Activated T-cell treated with anti-CD3 and anti-CD28 coated beads, Interleukin-2, amount 50 U/mL, for 24 hours (primary cell): ENCODE measurements at places on chromosomes 7 and 10.

DNA sequence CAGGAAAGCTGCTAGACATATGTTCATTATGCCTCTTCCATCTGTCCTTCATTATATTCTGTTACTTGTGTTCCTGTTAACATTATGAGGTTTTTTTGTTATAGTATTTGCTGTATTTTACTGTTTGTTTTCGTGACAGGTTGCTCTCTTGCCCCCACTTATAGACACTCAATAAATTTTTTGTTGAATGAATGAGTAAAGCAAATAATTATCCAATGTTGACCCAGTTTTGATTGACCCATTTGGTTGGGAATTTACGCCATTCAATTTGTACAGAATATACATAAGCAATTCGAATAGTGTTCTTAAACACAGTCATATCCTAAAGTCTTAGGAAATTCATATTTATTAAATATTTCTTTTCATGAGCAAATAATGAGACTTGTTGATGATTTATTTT lies 11.8 kb downstream of the CCSER2 start:
- no peak for DNase-seq

DNA sequence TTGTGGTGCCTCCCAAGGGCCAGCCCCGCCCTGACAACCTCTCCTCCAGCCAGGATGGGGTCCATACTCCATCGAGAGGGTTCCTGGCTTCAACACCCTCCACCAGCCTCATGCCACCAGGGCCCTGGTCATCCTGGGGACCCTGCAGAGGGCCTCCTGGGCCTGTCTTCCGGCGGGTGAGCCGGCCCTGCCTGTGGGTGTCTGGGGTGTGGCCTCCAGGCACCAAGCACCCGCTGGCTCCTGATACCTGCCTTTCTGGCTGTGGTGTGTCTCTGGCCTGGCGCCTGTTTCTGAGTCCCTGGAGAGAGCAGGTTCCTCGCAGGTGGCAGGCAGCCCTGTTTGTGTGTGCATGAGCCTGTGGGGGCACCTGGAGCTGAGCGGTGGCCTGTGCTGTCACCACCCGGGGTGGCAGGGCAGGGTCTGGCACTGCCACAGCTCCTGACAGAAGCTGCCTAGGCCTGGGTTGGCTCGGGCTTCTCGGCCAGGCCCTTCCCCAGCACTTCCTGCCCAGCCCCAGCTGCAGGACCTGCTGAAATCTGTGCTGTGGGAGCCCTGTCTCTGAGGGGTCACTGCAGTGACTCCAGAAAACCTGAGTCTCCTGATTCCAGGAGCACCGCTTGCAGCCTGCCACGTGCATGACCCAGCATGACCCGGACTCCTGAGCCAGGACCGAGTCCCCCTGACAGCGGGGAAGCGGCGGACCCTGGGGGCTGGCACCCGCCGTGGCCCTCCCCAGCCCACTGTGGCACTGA lies 18.4 kb downstream of the ADAM8 start:
- peak; percentile 71 for DNase-seq

DNA sequence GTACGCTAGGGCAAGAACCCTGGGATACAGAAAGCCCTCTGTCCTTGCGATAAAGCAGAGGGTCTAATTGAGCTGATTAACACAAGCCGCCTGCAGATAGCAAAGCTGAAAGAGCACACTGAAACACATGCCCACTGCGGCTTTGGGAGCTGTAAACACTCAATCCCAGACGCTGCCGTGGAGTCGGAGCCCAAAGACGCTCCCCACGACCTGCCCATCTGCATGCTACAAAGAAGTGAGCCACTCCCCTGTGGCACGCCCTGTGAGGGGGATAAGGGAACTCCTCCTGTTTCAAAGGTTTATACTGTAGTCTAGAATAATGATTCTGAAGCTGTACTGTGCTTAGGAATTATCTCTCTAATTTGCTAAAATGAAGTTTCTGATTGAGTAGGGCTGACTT lies 985.6 kb upstream of the GHITM start:
- DNase-seq = no peak

DNA sequence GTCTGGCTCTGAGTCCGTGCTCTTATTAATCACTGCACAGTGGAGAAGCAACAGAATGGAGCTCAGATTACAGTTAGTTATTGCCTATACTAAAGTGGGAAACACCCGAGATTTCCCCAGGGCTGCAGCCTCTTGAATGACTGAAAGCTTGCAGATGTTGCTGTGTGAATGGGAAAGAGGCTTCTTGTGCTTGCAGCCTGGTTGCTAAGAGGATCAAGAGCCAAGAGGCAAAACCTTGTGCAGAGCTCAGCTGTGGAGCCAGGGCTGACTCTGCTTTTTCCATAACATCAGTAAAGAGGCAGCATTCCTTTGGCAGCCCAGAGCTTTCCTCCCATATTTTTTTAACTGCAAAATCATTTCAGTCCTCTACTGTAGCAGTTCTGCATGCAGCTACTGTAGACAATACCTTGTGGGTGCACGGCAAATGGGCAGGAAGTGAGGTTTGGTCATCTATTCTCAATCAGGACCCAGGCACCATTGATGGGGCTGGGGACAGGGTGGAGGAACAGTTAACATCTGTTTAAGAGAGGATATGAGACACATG lies 86.5 kb downstream of the RALA start:
- no peak for DNase-seq

DNA sequence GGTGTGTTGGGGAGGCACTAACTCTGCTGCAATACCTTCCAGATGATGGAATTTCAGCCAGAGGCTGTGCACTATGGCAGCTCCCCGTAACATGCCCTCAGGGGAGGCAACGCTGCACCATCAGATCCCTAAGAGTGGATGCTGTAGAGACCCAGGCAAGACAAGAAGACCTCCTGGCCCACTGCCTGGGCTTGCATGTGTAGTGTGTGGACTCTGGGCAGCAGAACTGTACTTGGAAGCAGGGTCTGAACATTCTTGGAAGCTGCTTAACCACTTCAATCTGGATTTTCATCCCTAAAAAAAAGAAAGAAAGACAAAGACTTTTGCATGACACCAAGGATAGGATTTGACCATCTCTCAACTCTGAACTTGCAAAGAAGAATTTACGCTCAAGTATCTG lies 297.5 kb upstream of the NRP1 start:
- no peak for DNase-seq
